ENCODE measurements at places on chromosomes 2 and 18.

GRCh38 chr2:223688094-223688835, 86.1 kb upstream of the SCG2 start:
- DNase-seq, result no peak

DNA sequence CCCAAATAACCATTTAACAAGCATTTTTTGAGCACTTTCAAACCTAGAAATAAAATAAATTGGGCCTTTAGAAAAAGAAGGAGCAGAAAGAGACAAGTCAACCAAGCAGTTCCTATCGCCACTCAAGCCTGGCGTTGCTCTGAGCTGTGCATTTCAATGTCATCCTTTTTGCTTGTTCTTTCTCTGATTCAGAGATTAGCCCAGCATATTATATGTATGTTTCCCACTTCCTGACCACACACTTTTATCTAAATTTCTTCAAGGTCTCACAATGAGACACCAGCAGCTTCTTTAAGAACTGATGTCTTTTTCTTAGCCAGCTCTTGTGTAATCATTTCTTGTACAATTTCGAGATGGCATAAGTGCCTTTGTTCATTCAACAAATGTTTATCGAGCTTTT, 344.5 kb upstream of the ID2 start:
- DNase-seq, result no peak

DNA sequence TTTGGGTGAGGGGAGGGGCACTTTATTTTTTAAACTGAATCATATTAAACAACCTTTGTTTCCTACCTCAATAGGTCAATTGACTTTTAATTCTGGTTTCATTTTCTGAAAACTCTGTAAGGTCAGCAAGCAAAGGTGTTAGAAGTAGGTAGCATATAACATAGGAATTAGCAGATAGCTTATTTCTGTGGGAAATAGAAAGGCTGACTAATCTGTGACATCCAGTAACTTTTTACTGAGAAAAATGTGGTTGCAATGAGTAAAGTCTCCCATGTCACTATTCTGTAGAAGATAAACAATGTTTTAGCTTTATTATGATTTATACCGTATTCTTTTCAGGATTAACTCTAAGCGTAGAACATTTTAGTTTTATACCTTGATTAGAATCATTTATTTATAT, 240.4 kb downstream of the PLCL1 start:
- DNase-seq, result no peak

DNA sequence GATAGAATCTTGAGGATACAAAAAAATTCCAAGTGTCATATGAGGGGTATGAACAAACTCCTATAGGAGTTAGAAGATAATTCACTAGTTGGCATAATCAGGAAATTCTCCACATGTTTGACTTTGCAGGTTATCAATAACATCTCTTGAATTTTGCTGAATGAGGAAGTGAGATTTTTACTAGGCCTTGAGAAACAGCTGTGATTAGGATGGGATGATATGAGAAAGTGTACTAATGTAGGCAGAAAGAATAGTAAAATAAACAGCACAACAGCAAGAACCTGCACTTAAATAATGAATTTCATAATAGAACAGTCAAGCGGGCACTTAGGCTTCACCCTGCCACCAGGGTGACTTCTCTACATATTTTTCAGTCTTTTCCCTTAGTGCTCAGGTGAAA, 570.8 kb upstream of the CRIM1 start:
- no peak for DNase-seq

DNA sequence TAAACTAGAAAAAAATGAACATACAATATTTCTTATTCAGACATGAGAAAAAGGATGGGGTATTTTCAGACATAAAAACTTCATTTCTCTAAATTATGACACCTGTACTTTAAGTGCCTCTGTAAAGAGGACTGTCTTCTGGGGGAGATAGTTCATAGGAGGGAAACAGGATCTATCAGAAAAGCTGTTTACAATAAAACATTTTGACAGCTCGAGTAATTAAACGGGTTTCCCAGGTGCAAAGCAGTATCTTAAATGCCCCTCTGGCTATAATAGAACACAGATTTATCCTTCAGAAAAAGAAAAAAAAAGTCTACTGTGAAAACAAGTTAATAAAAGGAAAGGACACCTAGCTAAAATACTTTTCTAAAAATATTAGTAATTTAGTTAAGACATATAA, 311.4 kb upstream of the UBE2E3 start:
- no peak for DNase-seq

GRCh38 chr2:147657086-147658000, 187.5 kb upstream of the ACVR2A start:
- no peak for DNase-seq

GRCh38 chr2:144541396-144541795, 21.5 kb upstream of the ZEB2 start:
- no peak for DNase-seq

DNA sequence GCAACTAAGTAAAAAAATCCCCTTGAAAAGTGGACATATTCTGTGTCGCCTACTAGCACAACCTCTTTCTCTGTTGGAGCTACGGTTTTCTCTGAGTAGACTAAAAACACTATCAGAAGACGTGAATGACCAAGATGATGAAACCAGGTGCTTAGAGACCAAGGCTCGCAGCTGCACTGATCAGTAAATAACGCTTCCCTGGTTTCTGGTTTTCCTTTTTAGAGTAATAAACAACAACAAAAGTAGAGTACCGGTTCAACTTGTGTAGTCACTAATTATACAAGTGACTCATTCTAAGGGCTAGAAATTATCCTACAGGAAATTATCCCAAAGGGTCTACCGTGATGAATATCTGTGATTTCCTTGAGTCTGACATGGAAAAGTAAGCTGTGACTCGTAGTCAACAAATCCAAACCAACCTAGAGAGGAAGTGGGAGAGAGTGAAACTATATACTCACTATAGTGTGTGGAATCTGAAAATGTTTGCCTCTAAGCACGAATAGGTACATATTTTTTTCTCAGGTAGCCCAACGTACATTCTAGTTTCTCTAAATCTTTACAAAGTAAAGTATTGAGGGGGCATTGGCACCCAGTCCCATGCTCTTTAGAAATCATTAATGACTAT, 17.8 kb downstream of the RASGRP3 start:
- no peak for DNase-seq

DNA sequence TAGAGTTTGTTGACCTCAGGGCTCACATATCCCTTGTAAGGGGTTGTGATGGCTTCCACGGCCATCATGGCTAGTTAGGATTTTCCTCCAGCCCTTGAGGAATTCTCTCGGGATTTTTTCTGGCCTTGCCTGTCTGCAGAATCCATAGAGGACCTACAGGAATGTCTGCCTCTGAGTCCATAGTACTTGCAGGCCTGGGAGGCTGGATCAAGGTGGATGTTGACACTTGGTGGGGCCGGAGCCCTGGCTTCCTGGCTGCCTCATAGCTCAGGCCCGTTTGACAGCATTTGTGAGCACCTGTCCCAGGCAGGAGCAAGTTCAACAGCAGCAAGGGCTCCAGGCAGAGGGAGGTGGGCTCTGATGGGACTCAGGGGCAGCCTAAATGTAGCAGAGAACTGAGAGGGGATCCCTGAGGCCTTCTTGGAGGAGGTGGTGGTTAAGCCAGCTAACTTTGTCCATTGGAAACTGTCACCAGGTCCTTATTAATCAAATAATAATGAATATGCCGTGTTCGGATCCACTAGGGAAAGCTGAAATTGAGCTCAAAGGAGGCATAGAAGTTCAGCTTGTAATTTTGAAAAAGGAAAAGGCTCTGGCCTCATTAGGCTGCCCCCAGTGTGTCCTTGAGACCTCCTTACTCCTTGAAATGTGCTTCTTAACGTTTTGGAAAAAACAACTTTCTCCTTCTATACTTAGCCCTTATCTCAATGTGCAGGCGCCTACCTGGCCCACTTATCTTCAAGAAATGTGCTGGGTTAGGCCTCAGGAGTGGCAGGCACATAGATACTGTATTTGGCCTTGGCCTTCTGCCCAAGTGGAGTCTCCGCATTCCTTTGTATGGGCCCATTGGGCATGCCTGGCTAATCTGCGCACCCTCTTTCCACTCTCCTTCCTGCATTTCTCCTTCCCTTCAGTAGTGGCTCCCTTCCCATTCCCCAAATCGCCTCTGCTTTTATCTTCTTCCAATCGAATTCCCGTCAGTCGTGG, 66.9 kb downstream of the HPCAL1 start:
- no peak for DNase-seq

- no peak for DNase-seq
These were observed 1629.0 kb upstream of the PIK3C3 start for GRCh38 chr18:40325988-40326387.

- DNase-seq, result no peak
These were observed 126.7 kb upstream of the TMEM200C start for GRCh38 chr18:6022074-6022444.

DNA sequence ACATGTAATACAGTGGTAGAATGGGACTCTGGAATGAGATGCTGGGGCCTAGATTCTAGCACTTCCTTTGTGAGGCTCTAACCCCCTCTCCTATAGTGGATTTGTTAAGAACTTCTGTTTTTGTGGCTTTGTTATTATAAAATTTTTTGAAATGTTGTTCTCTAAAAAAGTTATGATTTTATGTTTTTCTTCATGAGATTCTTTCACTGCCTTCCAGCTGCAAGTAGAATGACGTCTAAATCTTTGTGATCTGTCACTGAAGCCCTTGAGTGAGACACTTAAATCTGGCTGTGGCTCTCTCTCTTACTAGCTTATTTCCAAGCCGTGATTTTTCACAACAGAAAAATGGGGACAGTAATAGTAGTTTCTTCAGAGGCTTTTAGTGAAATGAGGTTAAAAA, 1.6 kb downstream of the CASP8 start:
- no peak for DNase-seq

DNA sequence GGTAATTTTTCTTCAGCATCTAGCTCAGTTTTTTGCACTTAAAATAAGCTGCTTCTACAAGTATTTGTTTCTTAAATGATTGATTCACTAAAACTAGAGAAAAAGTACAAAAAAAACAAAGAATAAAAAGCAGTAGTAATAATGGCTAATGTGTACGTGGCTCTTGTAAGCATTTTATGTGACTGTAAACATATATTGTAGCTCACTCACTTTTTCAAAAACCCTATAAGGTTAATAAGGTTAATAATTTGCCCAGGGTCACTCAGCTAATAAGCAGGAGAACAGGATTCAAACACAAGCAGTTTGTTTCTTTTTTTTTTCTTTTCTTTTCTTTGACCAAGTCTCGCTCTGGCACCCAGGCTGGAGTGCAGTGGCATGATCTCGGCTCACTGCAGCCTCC, 67.5 kb downstream of the RMDN2 start:
- DNase-seq, result no peak

DNA sequence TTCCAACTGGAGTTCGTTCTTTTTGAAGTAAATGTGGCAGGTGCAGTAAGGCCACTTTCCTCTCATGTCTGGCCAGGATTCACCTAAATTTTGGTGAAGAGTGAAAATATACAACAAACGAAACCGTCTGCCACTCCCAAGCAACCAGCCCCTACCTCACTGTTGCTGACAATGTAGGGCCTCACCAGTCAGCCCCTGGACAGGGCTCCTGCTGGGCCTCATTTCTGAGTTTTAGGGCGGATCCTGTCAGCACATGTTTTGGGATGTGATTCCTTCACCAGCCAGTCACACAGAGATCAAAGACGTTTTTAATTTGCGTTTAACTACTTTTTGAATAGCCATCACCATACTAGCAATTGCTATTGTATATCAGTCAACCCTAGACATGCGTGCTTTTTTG, 185.0 kb downstream of the WDR7 start:
- no peak for DNase-seq

DNA sequence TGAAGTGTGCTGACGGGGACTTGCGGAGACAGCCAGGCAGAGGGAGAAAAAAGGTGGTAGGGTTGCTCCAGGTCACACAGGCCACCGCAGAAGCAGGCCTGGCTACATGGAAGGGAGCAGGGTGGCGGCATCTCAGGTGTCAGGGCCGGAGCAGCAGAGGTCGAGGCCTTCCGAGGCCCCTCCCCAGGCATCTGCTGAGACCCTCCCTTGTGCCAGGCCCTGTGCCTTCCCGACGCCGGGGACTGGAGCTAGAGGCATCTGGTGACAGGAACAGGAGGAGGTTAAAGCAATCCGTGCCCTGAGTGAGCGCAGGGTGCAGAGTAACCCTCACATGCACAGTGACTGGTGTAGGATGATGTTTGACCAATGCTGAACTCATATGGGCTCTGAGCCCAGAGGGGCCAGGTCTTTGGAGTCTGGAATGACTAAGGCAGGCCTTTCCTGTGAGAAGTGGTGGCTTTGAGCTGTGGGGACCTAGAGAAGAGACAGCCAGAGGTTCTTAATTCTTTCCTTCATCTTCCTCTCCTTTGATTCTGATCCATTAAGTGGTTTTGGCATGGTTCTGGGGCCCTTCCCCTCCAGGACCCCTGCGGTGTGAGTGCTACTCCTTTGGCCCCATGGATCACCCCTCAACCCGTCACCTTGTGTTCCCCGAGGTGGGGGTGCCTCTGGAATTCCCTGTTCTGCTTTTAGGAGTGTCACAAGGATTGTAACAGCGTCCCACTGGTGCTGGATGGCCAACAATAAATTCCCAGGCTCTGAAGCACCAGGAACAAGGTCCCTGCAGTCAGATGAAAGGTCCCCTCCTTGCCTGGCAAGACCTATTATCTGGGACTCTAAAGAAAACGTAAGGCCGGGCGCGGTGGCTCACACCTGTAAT, 72.1 kb downstream of the KLHL29 start:
- no peak for DNase-seq

- peak; percentile 76 for DNase-seq
These were observed 150.6 kb downstream of the RTN4 start for GRCh38 chr2:54899576-54900200.

- no peak for DNase-seq
These were observed 36.2 kb downstream of the FASTKD2 start for GRCh38 chr2:206801418-206802189.

DNA sequence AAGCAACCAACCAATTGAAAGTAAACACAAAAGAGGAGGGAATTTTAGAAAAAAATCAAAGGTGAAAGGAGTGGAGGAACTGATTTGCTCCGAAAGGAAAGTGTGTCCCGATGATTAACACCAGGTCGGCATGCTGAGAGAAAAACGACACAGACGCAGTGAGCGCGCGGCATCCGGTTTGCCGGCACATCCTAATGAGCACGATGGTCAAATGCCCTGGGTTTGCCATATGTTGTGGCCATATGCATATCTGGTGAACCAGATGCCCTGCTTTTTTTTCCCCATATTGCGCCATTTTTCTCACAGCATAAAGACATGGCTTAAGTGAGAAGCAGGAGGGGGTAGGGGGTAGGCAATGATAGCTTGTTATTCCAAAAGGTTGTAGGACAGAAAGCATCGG, 626.7 kb downstream of the BCL11A start:
- no peak for DNase-seq

GRCh38 chr2:96881349-96882195, 11.7 kb upstream of the SEMA4C start:
- no peak for DNase-seq

- no peak for DNase-seq
These were observed 64.7 kb upstream of the TMEM87B start for GRCh38 chr2:111990375-111990774.
